Smooth muscle cell of trachea (primary cell): ENCODE measurements at places on chromosomes 1 and 21. TPM values are rescaled to one million over a fixed set of nuclear protein-coding genes. Genes with fewer than 3 reads are reported as not detected.

FCRL5 gene
- not detected in 2 replicates for total RNA-seq

BCAR3 gene
- 25.5 and 28.4 TPM in 2 replicates for total RNA-seq

RNU1-2 gene
- under 0.01 TPM in 2 replicates for total RNA-seq

SMCP gene
- not detected in 2 replicates for total RNA-seq

CRYZL1 gene
- 36.9 and 41.2 TPM in 2 replicates for total RNA-seq

LCE1C gene
- not detected in 2 replicates for total RNA-seq

HMGCS2 gene
- total RNA-seq, result not detected in 2 replicates

FAM167B gene
- 0.29 and 0.66 TPM in 2 replicates for total RNA-seq

MCOLN3 gene
- total RNA-seq, result 5.8 and 6.1 TPM in 2 replicates

GNL2 gene
- 56.4 and 66.9 TPM in 2 replicates for total RNA-seq

CR1 gene
- under 0.01 TPM in 1 of 2 replicates, not detected in the other for total RNA-seq

LORICRIN gene
- not detected in 2 replicates for total RNA-seq

PROK1 gene
- not detected in 2 replicates for total RNA-seq

ZC3H12A gene
- total RNA-seq, result 10.8 and 11.6 TPM in 2 replicates

TNFSF4 gene
- 0.87 and 1.2 TPM in 2 replicates for total RNA-seq

TPTE gene
- total RNA-seq, result not detected in 2 replicates

OXCT2 gene
- total RNA-seq, result 1.9 and 4.1 TPM in 2 replicates

CELA2A gene
- total RNA-seq, result not detected in 2 replicates

SPRR2G gene
- total RNA-seq, result not detected in 2 replicates

ADAMTSL4 gene
- total RNA-seq, result 21.5 and 30.8 TPM in 2 replicates

CTH gene
- 3.8 and 4.4 TPM in 2 replicates for total RNA-seq

TSSK3 gene
- total RNA-seq, result 1.0 and 1.3 TPM in 2 replicates

AK5 gene
- total RNA-seq, result 69.1 and 72.4 TPM in 2 replicates

USH2A gene
- under 0.01 TPM in 1 of 2 replicates, not detected in the other for total RNA-seq
